GM13976 (cell line): ENCODE measurements at places on chromosomes 6 and 20.

DNA sequence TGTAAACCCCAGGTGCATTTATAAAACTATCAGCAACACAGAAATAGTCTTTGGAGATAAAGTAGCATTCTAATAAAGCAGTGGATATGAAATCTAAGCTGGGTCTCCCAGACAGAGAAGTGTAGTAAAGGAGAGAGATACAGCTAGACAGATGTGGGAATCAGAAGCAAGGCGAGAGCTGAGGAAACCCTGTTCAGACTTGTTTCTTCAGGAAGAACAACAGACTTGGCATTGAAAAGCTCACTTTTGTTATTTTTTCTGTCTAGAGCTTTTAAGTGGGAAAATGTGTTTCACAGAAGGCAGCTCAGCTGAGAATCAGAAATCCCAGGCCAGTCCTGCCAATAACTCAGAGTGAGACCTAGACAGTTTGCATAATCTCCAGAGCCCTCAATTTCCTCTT, 52.9 kb downstream of the SLC35B3 start:
- DNase-seq: no peak

GRCh38 chr6:16711546-16712254, 49.6 kb downstream of the ATXN1 start:
- DNase-seq: no peak

- DNase-seq: no peak
Observed at GRCh38 chr20:4116091-4116490, 100.7 kb upstream of the RNF24 start.

GRCh38 chr6:11615214-11615602, 77.7 kb downstream of the TMEM170B start:
- no peak for DNase-seq

DNA sequence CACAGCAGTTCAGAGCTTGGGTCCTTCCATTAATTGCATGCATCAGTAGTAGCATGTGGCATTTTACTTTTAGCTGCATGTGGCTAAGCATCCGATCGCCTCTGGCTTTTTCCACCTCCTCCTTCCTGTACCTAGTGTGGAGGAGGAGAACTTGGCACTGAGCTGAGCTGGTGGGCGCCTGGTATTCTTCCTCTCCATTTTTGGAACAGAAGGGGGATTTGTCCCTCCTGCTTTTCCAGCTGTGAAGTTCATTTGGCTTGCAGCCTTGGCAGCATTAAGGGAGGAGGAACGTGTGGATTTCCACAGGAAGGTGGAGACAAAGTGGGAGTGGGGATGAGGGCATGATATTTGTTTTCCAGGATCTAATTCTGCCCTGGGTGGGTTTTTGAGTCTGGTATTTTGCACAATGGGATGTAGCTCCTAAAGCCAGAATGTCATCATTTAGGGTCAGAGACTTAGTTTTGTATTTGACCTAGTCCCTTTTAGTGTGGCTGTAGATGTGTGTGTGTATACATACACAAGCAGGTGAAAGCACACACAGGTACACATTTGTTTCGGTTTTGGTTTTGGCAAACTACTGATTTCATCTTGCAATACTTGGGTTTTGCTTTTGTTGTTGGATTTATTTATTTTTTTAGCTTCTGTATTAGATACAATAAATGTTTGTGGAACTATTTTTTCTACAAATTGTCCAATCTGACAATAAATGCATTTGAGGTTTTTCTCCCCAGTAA, 90.0 kb downstream of the SASH1 start:
- DNase-seq: no peak

- no peak for DNase-seq
Observed at GRCh38 chr20:32622585-32623468, 37.7 kb upstream of the NOL4L start.

GRCh38 chr6:33684428-33684896, 27.0 kb downstream of the UQCC2 start:
- no peak for DNase-seq

DNA sequence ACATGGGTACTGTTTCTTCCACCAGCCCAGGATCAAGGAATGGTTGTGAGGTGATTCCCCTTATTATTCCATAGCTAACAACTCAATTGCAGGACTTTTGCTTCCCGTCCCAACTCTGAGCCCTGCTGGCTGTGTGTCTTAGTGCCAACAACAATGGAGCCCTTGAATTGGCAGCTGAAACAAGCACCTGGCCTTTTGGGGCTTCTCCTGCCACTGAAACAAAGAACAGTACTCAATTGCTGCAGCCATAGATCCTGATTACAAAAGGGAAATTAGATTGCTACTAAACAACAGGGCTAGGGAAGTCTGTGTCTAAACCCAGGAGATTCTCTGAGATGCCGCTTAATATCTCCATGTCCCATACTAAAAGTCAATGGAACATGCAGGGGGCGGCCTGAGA, 61.3 kb upstream of the CARMIL1 start:
- no peak for DNase-seq

DNA sequence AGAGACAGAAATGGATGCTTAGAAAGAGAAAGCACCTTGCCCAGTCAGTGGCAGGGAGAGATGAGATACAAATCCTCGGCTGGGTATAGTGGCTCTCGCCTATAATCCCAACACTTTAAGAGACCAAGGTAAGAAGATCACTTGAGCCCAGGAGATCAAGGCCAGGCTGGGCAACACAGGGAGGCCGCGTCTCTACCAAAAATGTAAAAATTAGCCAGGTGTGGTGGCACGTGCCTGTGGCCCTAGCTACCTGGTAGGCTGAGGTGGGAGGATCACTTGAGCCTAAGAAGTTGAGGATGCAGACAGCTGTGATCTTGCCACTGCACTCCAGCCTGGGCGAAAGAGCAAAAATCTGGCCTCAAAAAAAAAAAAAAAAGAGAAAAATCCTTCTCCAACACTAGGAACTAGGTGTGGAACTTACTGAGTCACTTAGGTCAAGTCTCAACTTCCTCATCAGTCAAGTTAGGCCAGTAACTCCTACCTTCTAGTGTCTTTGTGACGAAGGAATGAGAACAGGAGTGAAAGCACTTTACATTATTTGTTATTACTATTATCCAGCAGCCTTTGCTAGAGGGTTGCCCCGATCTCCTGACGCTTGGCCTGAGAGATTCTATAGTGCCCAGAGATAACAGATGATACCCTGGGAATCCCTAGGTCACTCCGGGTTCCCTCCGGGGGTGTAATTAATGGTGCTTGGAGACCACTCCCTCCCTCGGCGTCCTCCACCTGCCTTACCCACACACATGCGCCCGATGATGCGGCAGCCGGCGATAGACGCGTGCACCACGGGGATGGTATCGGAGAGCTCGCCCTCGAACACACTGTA, 918 bp downstream of the EIF6 start:
- DNase-seq: no peak

GRCh38 chr6:32655203-32655710, 11.2 kb downstream of the HLA-DQB1 start:
- no peak for DNase-seq

- DNase-seq: no peak
Observed at GRCh38 chr6:38020593-38020992, 201.1 kb downstream of the ZFAND3 start.

GRCh38 chr6:136067731-136068341, 182.3 kb downstream of the MTFR2 start:
- DNase-seq: no peak

DNA sequence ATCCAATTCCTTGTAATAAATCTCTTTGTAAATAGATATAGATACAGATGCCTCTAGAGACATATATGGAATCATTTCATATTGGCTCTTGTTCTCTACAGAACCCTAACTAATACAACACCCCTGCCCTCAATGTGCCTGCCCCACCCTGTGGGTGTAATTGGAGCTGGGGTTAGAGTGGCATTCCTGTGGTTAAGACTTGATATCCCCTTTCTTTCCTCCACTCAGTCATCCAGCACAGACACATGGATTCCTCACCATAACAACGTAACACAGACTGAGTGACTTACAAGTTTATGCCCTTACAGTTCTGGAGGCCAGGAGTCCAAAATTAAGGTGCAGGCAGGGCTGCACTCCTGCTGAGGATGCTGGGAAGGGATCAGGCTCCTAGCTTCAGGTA, 42.8 kb downstream of the C6orf118 start:
- DNase-seq: no peak

DNA sequence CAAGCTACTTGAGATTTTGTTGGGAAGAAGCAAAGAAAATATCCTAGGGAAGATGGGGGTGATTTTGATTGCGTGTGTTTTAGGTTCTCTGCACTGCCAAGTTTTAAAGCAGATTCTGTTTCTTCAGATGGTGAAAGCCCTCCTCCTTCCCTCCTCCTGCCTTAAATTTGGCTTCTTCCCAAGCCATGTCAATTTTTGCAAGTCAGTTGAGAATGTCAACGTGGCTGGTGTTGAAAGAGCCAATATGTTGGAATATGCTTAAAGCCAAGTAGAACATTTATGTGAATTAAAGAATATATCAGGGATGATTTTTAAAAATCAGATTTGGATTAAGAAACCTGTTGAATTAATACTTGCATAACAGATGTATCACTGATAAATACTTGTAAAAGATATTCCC, 270.8 kb downstream of the ARID1B start:
- DNase-seq: no peak

- no peak for DNase-seq
Observed at GRCh38 chr6:89048288-89048923, 32.1 kb upstream of the PNRC1 start.

DNA sequence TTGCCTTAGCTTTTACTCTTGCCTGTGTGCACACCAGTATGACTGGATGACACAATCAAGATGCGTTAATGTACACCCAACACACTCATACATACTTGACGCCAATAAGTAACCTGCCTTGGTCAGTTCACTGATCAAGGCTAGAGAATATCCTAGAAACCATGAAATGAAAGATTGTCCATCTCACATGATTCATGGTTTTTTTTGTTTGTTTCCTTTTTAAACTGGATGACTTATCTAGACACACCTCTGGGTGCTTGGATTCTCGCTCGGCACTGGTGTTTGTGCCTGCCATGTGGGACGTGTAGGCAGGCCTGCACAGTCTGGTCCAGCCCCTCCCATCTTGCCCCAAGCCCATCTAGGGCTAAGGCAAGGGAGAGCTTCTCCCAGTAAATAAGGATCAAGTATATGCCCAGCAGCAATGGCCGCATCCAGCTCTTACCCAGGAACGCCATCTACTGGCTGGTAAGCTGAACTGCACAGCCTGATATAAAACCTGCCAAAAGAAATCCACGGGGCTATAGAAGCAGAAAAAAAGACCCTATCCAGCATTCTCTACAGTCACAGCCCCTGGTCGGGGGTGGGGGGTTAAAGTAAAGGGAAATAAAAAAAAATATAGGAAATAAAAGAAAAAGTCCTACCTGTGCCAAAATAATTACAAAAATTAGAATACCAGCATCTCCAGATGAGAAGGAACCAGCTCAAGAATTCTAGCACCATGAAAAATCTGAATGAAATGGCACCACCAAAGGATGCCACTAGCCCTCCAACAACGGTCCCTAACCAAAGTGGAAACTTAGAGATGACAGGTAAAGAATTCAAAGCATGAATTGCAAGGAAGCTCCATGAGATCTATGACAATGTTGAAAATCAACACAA, 73.3 kb downstream of the OTOR start:
- peak; percentile 31 for DNase-seq

- DNase-seq: no peak
Observed at GRCh38 chr6:52760105-52760765, 3.0 kb downstream of the GSTA2 start.

- DNase-seq: no peak
Observed at GRCh38 chr6:6741264-6741663, 152.7 kb downstream of the LY86 start.

- no peak for DNase-seq
Observed at GRCh38 chr20:19890445-19891051, 126.6 kb upstream of the NAA20 start.

- no peak for DNase-seq
Observed at GRCh38 chr20:39094391-39094790, 132.2 kb downstream of the DHX35 start.

DNA sequence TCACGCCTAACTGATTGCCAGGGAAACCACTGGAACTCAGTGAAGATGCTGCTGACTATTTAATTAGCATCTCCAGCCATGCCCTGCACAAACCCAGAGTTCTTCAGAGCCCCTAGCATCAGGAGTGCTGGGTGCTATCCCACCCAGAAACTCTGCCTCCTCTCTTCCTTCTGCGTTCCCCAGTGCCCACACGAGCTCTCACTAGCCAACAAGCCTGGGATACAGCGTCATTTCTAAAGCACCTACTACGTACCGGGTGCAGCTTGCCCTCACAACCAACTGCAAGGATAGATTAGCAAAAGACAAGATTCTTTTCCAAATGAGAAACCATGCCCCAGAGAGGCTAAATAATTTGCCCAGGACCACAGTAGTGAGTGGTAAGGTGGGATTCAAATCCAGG, 105.2 kb upstream of the FOXP4 start:
- no peak for DNase-seq

DNA sequence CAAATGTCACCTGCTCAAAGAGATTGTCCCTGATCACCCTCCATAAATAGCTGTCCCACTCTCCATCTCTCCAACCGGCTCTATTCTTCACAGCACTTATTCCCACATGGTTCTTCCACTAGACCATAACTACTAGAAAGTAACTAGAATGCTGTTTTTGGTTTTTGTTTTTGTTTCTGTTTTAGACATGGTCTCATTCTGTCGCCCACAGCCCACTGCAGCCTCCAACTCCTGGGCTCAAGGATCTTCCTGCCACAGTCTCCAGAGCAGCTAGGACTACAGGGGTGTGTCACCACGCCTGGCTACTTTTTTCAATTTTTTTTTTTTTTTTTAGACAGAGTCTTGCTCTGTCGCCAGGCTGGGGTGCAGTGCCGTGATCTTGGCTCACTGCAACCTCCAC, 12.2 kb downstream of the MMP24 start:
- no peak for DNase-seq

DNA sequence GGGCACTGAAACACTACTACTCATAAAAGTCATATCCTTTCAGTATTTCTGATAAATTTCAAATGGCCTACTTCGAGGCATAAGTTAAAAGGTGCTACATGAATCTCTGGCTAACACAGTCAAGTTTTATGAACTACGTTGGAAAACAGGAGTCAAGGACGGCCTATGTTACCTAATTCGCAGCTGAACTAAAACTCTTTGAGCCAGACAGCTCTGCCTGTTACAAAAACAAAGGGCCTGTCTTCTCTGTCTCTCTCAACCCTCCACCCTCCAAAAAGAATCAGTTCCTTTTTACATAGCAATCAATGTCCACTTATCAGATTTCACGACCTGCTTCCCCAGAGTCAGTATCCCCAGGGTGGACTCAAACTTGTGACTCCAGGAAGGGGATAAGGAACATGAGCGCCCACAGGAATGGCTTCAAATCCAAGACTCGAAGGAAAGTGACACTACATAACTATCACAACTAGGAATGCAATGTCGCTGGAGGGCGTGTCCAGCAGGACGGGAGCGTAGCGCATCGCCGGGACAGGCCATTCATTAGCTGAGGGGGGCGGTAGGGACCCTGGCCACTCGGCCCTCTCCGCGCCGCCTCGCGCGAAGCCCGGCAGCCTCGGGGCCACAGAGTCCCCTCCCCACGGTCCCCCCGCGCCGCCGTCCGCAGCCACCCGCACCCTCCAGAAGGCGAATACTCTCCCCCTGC, 591 bp downstream of the IBTK start:
- peak; percentile 68 for DNase-seq

- DNase-seq: peak; percentile 40
Observed at GRCh38 chr6:105077596-105078385, 102.0 kb downstream of the POPDC3 start.

- no peak for DNase-seq
Observed at GRCh38 chr6:145898376-145898775, 65.8 kb downstream of the SHPRH start.

GRCh38 chr20:40568200-40568599, 120.8 kb downstream of the MAFB start:
- DNase-seq: no peak

- no peak for DNase-seq
Observed at GRCh38 chr20:3876676-3877075, 12.5 kb upstream of the PANK2 start.

GRCh38 chr6:24927985-24928745, 7.6 kb downstream of the RIPOR2 start:
- no peak for DNase-seq

- DNase-seq: no peak
Observed at GRCh38 chr6:38336922-38337321, 302.8 kb downstream of the BTBD9 start.
